ENCODE measurements at places on chromosomes 1 and 21.
A peak's percentile ranks its signal among the peaks of the same experiment; 100 is the strongest.

- no peak for DNase-seq
Observed at GRCh38 chr1:154430903-154431302, 25.8 kb downstream of the IL6R start.

DNA sequence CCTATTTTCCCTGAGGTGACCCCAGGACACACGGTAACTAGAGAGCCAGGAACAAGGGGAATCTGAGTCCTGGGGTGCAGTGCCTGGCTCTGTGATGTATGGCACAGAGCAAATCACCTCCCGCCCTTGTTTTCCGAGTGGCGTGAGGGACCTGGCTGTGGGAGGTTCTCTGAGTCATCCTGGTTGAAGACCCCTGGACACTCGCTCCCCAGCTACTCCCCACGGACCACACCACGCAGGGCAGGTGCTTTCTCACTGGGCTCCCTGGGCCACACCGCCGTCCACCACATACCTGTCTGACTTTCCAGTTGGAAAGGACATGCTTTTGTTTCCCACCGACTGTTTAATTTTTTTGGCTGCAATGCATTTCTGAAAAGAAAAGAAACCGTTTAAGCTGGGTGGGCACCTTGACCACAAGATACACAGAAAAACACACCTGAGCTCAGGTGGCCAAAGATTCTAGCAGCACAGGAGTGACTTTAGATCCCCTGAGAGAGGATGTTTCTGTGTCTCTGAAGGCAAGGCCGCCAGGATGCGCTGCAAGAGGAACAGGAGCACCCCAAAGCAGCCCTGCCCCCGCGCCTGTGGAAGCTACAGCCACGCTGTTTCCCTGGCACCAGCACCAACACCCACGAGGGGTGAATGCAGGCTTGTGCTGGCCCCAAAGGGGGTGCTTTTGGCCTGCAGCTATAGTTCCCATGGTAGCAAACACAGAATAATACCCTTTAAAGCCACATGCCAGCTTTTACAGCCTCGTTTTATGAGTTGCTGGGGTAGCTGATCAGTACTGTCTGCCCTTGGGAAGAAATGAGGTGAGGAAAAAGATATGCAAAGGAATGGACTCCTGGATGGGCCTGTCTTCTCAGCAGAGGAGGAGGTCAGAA, 8.1 kb upstream of the SRM start:
- DNase-seq, result no peak

DNA sequence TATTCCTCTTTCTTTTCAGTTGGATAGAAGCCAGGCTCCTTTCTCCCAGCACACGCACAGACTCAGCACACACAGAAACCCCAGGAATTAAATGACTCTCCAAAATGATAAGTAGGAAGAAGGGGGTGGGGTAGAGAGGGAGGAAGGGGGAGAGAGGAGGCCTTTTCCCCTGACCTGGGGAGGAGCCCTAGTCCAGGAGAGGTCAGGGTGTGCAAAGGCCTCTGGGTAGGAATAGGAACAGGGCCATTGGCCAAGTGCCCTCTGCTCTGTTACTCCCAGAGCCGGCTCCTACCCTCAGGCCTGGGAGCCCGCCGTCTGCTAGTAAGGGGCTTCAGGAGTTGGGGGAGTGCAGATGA, 35.6 kb upstream of the PUM1 start:
- no peak for DNase-seq

- DNase-seq, result no peak
Observed at GRCh38 chr1:107430540-107431228, 289.8 kb downstream of the NTNG1 start.

DNA sequence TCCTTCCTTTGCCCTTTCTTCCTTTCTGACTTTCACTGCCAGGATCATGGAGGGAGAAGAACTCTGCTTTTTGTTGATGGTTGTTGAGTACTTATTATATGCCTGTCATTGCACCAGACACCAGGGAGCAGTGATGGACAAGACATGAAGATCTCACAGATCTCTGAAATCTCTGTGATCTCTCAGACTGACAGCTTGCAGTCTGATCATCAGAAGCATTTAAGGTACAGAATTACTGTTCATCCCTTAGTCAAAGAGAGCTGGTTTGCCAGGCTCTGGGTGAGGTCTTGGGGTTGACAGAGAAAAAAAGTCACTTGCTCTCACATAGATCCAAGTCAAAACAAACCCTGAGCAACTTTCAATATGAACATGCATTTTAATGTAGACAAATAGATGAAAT, 299.5 kb upstream of the FMN2 start:
- DNase-seq, result no peak

- DNase-seq, result no peak
Observed at GRCh38 chr1:162303004-162303344, 73.7 kb downstream of the SPATA46 start.

DNA sequence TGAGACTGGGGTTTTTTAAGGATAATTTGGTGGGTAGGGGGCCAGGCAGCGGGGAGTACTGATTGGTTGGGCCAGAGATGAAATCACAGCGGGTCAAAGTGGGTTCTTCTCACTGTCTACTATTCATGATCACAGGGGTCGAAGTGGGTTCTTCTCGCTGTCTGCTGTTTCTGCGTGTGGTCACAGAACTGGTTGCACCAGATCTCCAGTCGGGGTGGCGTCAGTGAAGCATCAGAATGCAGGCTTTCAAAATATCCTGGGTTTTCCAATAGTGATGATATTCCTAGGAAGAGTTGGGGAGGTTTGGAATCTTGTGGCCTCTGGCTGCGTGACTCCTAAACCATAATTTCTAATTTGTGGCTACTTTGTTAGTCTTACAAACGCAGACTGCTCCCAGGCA, 45.1 kb downstream of the TRPM2 start:
- no peak for DNase-seq

GRCh38 chr1:209692745-209693504, 11.7 kb upstream of the HSD11B1 start:
- DNase-seq, result peak; percentile 82

- DNase-seq, result no peak
Observed at GRCh38 chr1:87956750-87957149, 628.1 kb downstream of the LMO4 start.

DNA sequence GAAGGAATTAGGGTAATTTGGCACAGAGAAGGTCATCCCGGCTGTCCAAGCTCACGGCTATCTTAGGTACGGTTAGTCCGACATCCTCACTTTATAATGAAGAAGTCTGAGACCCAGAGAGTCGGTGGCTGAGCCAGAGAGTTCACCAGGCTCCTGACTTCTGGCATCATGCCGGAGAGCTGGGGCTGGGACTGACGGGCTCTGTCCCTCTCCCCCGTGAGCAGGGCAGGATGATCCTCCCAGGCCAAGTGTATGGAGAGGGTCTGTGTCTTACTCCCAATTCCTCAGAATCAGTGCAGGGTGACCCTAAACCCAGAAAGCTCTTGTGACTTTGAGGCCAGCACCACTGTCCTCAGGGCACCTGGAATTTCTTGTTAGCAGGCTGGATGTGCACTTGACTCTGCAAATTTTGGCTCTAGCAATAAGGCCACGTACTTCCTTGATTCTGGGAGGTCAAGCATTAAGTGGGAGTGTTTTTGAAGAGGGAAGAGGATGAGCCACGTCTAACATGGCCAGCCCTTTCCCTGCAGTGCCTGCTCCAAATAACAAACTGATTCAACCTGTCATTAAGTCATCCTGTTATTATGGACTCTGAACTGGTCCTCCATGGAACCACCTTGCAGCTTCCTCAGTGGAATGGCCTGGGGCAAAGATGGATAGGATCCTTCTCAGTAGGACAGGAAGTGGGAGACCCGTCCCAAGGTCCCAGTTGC, 20.8 kb upstream of the BTG2 start:
- no peak for DNase-seq

DNA sequence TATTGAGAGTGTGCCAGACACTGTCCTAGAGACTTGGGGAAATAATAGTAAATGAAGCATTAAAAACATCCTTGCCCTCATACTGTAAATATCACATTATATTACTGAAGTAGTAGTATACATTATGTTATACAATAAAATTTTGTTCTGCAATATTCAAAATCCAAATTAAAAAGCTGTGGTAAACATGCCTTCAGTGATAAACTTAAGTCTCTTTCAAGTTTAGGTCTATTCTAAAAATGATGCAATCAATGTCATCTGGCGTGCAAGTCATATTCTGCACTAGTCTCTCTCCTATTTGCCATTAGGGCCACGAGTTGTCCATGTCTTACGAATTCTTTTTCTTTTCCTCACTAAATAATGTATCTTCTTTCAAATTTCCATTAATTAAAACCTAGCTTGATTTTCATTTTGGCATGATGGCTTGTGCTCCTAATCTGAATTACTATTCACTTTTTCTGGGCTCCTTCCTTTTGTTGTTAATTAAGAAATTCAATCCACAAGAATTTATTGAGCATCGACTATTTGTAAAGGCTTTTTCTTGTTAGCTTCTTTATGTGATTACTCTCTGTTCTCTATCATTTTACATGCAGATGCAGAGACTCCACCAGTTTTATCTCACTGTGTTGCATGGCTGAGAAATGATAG, 130.7 kb downstream of the COQ8A start:
- no peak for DNase-seq

GRCh38 chr1:3283849-3284248, 170.6 kb upstream of the ARHGEF16 start:
- DNase-seq, result no peak

DNA sequence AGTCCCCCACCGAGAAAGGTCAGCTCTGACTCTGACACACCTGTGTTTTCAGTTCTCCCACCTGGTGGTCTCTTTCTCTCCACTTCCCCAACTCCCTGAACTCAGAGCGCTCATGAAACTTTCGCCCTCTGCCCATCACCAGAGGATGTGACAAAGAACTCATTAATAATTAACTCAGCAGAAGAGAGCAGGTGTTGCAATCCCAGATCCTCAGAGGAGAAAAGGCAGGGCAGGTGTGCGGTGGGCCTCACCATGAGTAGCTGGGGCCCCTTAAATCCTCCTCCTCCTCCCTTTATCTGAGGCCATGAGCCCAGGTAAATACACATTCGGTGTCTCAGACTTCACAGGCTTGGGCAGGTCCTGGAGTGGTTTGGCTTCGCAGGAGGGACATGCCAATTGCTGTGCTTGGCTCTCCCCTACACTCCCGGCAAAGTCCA, 1.7 kb upstream of the LAMB3 start:
- no peak for DNase-seq

GRCh38 chr1:11158291-11158690, 30.9 kb upstream of the ANGPTL7 start:
- no peak for DNase-seq

GRCh38 chr1:184771190-184771691, 16.6 kb upstream of the EDEM3 start:
- no peak for DNase-seq

GRCh38 chr1:202578565-202578964, 131.7 kb downstream of the SYT2 start:
- no peak for DNase-seq

- DNase-seq, result no peak
Observed at GRCh38 chr1:172566196-172566997, 33.4 kb downstream of the SUCO start.

- DNase-seq, result no peak
Observed at GRCh38 chr1:12774801-12775345, 1.3 kb downstream of the PRAMEF12 start.

DNA sequence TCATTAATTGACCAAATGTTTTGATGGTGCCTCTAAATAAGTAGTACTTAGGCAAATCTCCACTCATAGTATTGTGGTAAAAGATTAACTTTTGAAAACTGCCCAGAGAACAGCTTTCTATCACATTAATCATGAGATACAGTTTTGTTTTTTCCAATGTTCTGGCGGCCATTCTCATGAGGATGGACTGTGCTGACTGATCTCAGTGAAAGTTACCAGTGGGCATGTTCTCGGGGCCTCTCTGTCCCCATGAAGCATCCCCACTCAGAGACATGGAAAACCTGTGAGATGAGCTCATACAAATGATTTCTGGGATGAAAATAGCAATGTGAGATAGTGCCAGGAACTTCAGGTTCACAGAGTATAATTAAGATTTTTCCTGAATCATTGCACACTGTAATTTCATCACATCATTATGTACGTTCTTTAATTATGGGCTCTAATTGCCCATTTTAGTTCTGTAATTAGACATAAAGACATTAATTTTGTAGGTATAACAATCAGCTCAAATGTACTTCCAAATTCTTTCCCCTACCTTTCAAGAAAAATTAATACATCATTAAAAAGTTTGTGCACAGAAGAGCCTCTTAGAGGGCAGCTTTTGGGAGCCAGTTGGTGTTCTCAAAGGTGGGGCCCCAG, 40.5 kb downstream of the DDR2 start:
- no peak for DNase-seq

DNA sequence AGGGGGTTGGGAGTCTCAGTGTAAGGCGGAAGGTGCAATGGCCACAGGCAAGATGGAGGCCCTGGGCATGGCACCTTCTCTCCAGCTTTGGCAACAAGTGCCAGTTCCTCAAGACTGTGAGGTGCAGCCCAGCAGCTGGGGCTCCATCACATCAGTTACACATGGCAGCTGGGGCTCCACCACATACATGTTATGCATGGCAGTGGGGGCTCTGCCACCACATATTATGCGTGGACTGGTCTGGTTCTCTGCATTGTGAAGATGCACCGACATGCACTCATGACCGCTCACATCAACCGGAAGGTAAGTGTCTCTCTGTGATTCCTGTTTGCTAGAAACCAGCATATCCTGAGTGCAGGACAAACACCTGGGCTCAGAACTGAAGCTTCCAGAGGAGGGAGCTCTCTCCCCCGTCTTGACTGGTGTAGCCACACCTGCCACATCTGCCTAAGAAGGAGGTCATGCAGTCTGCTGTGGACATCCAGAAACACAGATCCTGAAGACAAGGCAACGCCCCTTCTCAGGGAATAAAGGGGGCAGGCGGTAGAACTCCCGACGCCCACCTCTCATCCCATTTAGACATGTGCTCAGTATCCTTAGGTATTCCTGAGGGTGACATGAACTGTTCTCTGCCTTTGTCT, 104.1 kb upstream of the TMPRSS2 start:
- DNase-seq, result peak; percentile 73

Measured in H1 (cell line).